Omental fat pad (tissue), 4 donors: ENCODE measurements at places on chromosomes 5 and 9. TPM values are rescaled to one million over a fixed set of nuclear protein-coding genes. Genes with fewer than 3 reads are reported as not detected.

The KCNN2 gene
- total RNA-seq = 0.19 TPM

The SPATA31A3 gene
- total RNA-seq = not detected

DNA sequence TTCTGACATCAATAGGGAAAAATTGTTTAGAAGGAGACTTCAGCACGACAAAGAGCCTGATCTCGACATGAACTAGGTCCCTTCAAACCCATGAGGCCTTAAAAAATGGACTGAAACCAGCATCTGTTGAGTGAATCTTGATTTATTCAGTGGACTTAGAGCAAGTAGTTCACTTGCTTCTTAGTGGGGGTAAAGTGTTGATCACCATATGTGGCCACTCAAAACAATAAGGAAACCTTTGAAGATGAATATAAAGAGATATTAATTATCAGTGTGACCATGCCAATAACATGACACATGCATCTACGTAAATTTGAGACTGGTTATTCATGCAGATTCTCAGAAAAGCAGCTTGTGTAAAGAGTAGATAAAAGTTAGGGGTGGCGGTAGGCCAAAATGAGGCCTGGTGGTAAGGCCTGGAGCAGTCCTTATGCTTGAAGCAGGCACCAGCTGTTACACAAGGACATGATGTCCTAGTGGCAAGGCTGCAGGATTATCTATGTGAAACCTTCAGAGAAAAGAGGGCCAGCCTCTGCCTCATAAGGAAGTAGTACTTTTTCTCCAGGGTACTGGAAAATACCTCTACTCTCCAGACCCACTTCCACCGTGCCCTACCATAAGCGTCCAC lies 61.3 kb downstream of the S1PR3 start:
- no peak for DNase-seq

- no peak for DNase-seq
These were observed 299.7 kb downstream of the IZUMO3 start for GRCh38 chr9:24245988-24246387.

- no peak for DNase-seq
These were observed 21.1 kb downstream of the VCP start for GRCh38 chr9:35051069-35051967.
